ENCODE measurements at places on chromosomes 5 and 9. TPM values are rescaled to one million over a fixed set of nuclear protein-coding genes. Genes with fewer than 3 reads are reported as not detected.

The CCL27 gene
- not detected for total RNA-seq

The SH3TC2 gene
- total RNA-seq, result not detected

The SLU7 gene
- total RNA-seq, result 93.9 TPM

The LCN15 gene
- not detected for total RNA-seq

DNA sequence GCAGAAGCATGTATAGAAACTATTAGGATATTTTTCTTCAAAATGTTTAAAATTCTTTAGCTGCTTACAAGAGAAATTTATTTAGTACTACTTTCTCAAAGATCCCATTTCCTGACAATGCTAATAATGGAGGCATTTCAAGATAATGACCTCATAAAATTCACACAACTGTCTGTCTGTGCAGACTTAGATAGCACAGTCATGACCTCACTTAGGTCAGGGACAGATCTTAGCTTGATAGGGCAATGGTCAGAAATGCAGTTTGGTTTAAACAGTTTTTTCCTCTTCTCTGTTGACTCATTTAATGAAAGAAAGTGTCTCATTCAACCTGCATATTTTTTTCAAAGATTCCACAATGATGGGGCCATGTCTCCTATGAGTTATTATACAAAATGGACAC lies 128.4 kb downstream of the GRIA1 start:
- H3K4me3 ChIP-seq, result no peak overlapping the region
- no peaks in the 10 kb centered on the region for H3K4me1 ChIP-seq
- no peaks in the 10 kb centered on the region for H3K27me3 ChIP-seq
- no peak for DNase-seq

DNA sequence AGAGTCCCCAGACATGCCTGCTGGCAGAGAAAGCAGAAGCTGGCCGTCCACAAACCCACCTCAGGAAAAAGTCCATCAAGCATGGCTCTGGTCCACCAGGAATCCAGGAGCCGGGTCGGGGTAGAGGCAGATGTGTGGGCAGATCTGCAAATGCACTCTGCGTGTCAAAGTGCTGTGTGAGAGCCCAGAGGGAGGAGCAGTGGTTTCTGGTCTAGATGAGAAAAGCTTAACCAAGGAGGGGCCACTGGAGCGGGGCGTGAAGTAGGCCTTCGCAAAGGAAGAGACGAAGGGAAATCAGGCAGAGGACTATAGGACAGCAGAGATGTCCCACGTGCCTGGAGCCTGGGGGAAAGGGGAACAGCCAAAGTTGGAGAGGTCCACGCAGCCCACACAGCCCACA lies 40.0 kb downstream of the TTLL11 start:
- no peaks in the 10 kb centered on the region for H3K27me3 ChIP-seq
- peaks cover 3% of the 10 kb centered on the region for H3K36me3 ChIP-seq
- no peaks in the 10 kb centered on the region for H3K4me1 ChIP-seq

- H3K36me3 ChIP-seq, result no peaks in the 10 kb centered on the region
- no peak overlapping the region for H3K27ac ChIP-seq
- no peak overlapping the region for H3K4me3 ChIP-seq
- no peaks in the 10 kb centered on the region for H3K27me3 ChIP-seq
- no peak for DNase-seq
Observed at GRCh38 chr9:85038061-85038460, 368.5 kb downstream of the NTRK2 start.

- no peak overlapping the region for H3K4me3 ChIP-seq
- H3K27me3 ChIP-seq, result no peaks in the 10 kb centered on the region
- no peak overlapping the region for H3K27ac ChIP-seq
- DNase-seq, result no peak
Observed at GRCh38 chr5:22850981-22851380, 2.2 kb downstream of the CDH12 start.

DNA sequence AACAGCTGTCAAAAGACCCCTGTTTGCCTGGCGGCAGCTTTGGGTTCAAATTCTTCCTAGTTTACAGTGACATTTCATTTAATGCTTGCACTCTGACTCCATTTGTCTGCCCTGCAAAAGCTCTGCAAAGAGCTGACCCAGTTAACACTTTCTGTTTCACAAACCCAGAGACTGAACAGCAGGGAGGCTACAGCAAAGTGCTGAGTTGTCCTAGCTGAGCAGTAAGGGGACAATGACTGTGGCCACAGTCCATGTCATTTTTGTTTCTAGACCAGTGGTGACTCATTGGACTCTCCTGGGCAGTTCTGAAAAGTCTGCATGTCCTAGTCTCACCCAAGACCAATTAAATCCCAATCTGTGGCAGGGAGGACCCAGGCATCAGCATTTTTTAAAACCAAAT lies 994.8 kb upstream of the WWC1 start:
- H3K27ac ChIP-seq, result no peak overlapping the region
- no peak for DNase-seq
- H3K4me1 ChIP-seq, result no peaks in the 10 kb centered on the region
- H3K4me3 ChIP-seq, result no peak overlapping the region
- H3K27me3 ChIP-seq, result no peaks in the 10 kb centered on the region

GRCh38 chr5:144141585-144141984 lies 28.9 kb downstream of the YIPF5 start:
- no peak overlapping the region for H3K27ac ChIP-seq
- no peaks in the 10 kb centered on the region for H3K4me1 ChIP-seq
- DNase-seq, result no peak
- H3K36me3 ChIP-seq, result no peaks in the 10 kb centered on the region
- H3K27me3 ChIP-seq, result no peaks in the 10 kb centered on the region

- no peaks in the 10 kb centered on the region for H3K36me3 ChIP-seq
- DNase-seq, result no peak
- peaks cover 26% of the 10 kb centered on the region for H3K27me3 ChIP-seq
- H3K27ac ChIP-seq, result no peak overlapping the region
- peaks cover 19% of the 10 kb centered on the region for H3K4me1 ChIP-seq
Observed at GRCh38 chr9:137299938-137300337, 2.1 kb downstream of the NRARP start.

GRCh38 chr5:117657541-117657940 lies 1082.9 kb upstream of the SEMA6A start:
- H3K4me1 ChIP-seq, result no peaks in the 10 kb centered on the region
- H3K27ac ChIP-seq, result no peak overlapping the region
- H3K36me3 ChIP-seq, result no peaks in the 10 kb centered on the region

DNA sequence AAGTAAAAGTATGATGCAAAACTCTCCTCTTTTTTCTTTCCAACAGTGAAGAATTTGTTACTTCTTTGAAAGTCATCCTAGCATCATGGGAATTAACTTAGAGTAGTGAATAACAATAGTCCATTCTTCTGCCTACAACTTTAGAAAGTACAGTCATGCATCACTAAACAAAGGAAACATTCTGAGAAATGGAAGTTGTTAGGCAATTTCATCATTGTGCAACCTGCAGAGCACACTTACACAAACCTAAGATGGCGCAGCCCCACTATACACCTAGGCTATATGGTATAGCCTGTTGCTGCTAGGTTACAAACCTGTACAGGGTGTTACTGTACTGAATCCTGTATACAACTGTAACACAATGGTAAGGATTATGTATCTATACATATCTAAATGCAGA lies 1209.3 kb upstream of the C9orf72 start:
- DNase-seq, result no peak
- no peaks in the 10 kb centered on the region for H3K27me3 ChIP-seq
- H3K27ac ChIP-seq, result no peak overlapping the region
- no peaks in the 10 kb centered on the region for H3K36me3 ChIP-seq
- H3K4me3 ChIP-seq, result no peak overlapping the region

DNA sequence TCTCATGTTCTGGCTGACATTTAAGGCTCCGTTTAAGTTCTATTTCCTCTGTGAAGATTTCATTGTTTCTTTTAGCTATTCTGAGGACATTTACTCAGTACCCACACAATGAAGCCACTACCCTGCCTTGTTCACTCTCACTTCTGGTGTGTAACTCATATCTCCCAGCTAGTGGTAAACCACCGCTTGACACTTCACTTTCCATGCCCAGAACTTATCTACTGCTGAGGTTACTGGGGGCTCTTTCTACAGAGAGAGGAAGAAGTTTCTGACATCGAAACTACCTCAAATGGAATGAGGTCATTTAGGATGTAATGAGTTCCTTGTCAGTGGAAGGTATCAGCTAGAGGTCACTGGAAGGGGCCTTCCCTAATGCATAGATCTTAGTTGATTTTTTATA lies 501.5 kb downstream of the DMAC1 start:
- H3K36me3 ChIP-seq, result no peaks in the 10 kb centered on the region
- no peak for DNase-seq
- H3K4me3 ChIP-seq, result no peak overlapping the region
- H3K27ac ChIP-seq, result no peak overlapping the region

GRCh38 chr5:128455841-128456361 lies 82.1 kb downstream of the FBN2 start:
- H3K4me1 ChIP-seq, result no peaks in the 10 kb centered on the region
- DNase-seq, result peak; percentile 24
- no peaks in the 10 kb centered on the region for H3K27me3 ChIP-seq
- H3K27ac ChIP-seq, result no peak overlapping the region

DNA sequence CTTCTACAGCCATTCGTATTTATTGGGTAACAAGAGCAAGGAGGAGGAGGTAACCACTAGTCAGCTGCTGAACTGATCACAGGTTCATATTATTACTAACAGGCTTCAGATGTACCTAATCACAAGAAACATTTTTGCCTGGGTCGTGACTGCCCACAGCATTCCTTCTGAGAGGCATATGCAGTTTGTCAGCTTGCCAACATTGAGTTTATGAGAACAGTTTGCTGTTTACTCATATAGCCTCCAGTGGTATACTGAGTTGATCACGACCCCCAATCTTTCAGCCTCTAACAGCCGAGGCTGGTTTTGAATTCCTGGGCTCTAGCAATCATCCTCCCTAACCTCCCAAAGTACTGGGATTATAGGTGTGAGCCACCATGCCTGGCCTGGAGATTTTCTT lies 693.6 kb downstream of the TLE1 start:
- H3K4me1 ChIP-seq, result no peaks in the 10 kb centered on the region
- no peak overlapping the region for H3K27ac ChIP-seq
- H3K27me3 ChIP-seq, result no peaks in the 10 kb centered on the region
- DNase-seq, result no peak

GRCh38 chr9:121399883-121400607 lies 30.0 kb upstream of the STOM start:
- H3K27ac ChIP-seq, result no peak overlapping the region
- H3K27me3 ChIP-seq, result no peaks in the 10 kb centered on the region
- peak; percentile 52 for DNase-seq
- no peak overlapping the region for H3K4me3 ChIP-seq

All from CD4-positive, alpha-beta memory T cell (primary cell).